LoVo (cell line): ENCODE measurements at places on chromosomes 7 and 10.

DNA sequence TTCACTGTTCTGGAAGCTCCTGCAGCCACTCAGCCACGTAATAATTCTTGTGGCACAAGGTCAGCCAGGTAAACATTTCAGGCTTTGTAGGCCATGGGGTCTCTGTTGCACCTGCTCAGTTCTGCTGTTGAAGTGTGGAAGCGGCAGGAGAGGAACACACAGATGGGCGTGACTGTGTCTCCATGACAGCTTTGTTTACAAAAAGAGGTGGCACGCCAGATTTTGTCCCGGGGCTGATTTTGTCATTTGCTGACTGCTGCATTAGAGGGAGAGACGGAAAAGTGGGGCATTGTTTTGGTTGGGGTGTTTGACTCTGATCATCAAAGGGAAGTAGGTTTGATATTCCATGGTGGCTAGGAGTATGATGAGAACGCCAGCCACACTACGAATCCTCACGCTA is 103.1 kb downstream of the PRKAG2 start:
- no peak for DNase-seq

GRCh38 chr7:70346844-70347462 is 748.7 kb downstream of the AUTS2 start:
- no peak for DNase-seq

DNA sequence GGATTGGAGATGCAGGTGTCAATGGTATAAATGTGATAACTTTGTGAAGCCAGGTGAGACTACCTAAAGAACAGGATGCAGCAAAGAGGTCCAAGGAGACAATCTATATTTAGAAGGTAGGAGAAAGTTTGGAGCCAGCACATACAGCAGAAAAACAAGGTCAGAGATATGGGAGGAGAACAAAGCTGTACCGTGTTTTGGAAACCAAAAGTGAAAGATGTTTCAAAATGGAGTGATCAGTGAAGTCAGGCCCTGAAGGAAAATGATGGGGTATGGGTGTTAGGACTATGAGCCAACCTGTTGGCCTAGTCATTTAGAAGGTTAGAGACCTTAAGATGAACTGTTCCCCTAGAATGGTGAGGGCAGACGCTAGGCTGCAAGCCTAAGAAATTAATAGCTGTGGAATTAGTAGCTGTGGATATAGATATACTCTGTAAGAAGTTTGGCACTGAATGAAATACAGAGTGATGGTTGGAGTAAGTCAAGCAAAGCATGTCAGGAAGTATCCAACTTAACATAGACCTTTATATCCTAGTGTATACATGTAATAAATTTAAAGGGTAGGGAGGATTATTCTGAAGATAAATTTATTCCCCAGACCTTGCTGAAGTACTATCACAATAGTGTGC is 149.8 kb upstream of the WNT16 start:
- DNase-seq: no peak

DNA sequence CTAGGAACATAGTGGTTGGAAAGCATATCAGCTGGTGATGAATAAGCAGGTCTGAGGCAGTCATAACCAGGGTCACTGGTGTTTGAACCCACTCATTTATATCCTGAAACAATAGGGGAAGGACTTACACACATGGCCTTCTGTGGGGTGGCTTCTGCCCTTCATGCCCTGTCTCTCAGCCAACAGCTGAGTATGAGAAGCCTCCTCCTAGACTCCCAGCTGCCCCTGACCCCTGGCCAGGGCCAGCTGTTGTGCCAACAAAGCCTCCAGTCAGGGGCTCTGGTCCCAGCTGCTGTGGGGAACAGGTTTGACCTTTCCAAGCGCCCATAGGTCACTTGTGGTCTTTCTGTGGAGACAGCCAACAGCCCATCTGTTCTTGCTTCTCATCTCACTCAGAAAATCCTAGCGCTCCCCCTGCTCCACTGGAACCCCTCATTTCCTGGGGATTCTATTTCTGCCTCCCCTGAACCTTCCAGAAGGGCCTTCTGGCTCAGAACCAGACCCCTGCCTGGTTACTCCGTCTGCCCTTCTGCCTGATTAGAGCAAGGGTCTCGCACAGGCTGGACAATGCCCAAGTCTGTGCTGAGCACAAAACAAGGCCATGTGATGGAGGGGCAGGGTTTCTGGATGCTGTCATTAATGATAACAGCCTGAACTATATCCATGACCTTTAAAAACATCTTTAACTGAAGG is 9.7 kb upstream of the PURB start:
- no peak for DNase-seq

GRCh38 chr10:28326516-28327490 is 23.9 kb upstream of the MPP7 start:
- DNase-seq: no peak

DNA sequence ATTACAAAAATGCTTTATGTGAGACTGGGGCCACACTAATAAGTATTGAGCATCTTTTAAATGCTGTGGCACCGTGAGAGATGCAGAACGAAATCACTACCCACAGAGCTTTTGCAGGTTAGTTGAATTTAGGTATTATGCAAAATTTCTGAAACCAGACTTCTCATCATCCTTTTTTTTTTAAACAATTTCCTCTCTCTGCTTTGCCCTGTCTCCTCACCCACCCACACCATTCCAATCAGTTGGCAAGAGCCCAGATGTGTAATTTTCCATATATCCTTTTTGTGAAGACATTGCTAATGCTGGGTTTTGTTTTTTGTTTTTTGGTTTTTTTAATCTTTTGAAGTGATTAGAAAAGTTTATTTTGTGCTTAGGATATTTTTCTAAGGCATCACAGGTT is 1.1 kb downstream of the YAE1 start:
- DNase-seq: no peak

DNA sequence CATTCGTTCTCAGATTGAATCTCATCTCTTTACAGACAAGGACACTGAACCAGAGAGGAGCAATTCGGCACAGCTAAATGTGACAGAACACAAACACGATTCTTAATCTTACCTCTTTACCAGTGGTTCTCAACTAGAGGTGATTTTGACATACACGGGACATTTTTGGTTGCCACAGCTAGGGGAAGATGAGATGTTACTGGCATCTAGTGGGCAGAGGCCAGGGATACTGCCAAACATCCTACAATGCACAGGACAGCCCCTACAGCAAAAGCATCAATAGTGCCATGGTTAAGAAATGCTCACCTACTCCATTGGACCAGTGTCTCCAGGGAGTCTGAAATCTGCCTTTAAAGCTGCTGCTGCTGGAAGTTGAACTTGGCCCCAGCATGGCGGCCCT is 27.3 kb downstream of the PDE1C start:
- DNase-seq: no peak

DNA sequence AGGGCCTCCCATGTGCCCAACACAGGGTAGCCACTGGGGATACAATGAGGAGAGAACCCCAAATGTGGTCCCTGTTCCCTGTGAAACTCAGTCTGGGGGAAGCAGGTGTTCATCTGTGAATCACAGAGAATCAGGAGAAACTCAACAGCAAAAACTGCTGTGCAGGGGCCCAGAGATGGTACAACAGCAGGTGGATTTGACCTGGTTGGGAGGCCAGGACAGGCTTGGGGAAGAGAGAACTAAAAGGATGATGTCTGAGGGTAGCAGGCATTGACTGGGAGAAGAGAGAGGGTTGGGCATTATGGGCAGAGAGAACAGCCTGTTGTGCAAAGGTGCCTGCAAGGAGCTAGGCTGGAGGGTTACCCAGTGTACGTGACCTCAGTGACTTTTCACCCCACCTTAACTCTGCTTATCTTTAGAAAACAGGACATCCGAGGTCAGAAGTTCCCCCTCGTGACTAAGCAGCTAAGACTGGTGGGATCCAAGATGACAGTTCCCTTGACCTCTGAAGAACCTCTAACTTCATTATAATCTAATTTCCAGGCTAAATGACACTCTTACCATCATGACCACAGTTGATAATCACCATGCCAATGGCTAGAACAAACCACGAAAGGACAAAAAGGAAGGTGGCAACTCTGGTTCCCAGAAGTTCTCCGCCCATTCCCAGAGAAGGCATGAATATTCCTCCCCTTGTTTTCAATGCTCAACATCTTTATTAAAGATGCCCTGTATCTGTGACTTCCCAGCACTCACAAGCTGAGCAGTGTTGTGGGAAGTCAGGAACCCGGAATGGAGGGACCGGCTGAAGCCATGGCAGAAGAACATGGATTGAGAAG is 5.1 kb upstream of the ADAMTS14 start:
- no peak for DNase-seq
